ENCODE measurements at places on chromosomes 12 and 14. TPM values are rescaled to one million over a fixed set of nuclear protein-coding genes. Genes with fewer than 3 reads are reported as not detected.

MYH7 gene
- polyA plus RNA-seq: 0.20 TPM

CFAP54 gene
- polyA plus RNA-seq: 0.44 TPM

- DNase-seq: no peak
Observed at GRCh38 chr14:103871596-103872480, 24.5 kb upstream of the PPP1R13B start.

DNA sequence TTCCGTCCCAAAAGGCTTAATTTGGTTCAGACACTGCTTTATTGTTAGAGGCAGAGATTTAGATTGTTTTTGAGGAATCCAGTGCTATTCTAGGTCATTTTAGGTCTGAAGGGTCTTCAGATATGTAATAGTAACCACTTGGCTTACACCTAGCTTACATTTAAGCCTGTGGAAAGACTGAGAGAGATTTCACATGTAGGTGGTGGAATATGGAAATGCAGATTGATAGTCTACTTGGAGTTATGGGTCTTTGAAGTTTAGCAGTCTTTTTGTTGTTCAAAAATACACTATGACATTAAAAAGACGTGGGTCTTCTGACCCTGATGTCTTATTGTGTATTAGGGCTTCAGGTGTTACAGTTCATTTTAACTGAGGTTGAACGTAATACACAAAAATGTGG lies 51.4 kb upstream of the CCT2 start:
- no peak for DNase-seq

GRCh38 chr12:67436230-67436629 lies 167.1 kb downstream of the CAND1 start:
- no peak for DNase-seq

Data from left renal pelvis (tissue), 4 donors.